Neuronal stem cell (in vitro differentiated cells): ENCODE measurements at places on chromosomes 3 and 15.
A peak's percentile ranks its signal among the peaks of the same experiment; 100 is the strongest.

- no peaks in the 10 kb centered on the region for H3K4me1 ChIP-seq
- no peaks in the 10 kb centered on the region for H3K36me3 ChIP-seq
- H3K4me3 ChIP-seq, result no peak overlapping the region
- no peaks in the 10 kb centered on the region for H3K27me3 ChIP-seq
- no peak overlapping the region for H3K27ac ChIP-seq
Observed at GRCh38 chr3:72515281-72515680, 333.0 kb downstream of the SHQ1 start.

DNA sequence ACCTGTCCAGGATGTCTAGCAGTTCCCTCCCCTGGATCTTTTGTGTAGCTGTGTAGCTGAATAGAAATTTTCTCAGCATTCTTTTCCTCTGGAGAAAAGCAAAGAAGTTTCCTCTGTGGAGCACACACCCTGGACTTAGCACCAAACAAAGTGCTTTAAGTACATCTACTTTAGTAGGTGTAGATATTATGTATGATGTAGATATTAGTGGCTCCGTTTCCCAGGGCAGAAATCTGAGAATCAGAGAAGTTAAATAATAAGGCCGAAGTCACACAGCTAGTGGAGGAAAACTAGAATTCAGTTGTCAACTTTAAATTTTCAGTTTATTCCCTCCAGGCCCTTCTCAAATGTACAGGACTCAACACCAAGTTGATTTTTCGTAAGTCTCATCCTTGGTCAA, 401.7 kb upstream of the NR2F2 start:
- no peak overlapping the region for H3K4me3 ChIP-seq
- peaks cover 5% of the 10 kb centered on the region for H3K4me1 ChIP-seq
- H3K27me3 ChIP-seq, result no peaks in the 10 kb centered on the region

GRCh38 chr3:71310359-71310979, 273.1 kb downstream of the FOXP1 start:
- no peaks in the 10 kb centered on the region for H3K27me3 ChIP-seq
- no peak overlapping the region for H3K4me3 ChIP-seq
- H3K4me1 ChIP-seq, result peaks cover 8% of the 10 kb centered on the region
- no peak overlapping the region for H3K27ac ChIP-seq
- no peak for DNase-seq
- no peaks in the 10 kb centered on the region for H3K36me3 ChIP-seq

GRCh38 chr3:29011966-29012365, 268.9 kb upstream of the RBMS3 start:
- no peak overlapping the region for H3K27ac ChIP-seq
- H3K36me3 ChIP-seq, result no peaks in the 10 kb centered on the region
- DNase-seq, result no peak
- no peak overlapping the region for H3K4me3 ChIP-seq
- H3K4me1 ChIP-seq, result peaks cover 12% of the 10 kb centered on the region

DNA sequence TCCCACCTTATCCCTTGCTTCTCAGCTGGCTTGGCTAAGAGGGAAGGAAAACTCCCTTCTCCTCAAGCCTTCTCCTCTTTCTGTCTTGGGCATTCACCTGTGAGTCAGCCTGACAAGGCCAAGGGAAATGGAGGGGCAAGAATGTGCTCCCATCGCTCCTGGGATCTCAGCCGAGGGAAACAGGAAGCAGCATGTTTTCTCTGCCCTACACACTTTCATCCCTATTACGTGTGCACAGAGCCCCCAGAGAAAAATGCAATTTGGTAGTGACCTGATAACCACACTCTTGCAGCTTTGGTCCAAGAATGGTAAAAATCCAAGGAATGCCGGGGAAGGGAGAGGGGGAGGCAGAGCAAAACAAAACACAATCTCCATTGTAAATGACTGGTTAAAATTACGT, 32.9 kb upstream of the MTMR10 start:
- peaks cover 4% of the 10 kb centered on the region for H3K4me1 ChIP-seq
- H3K36me3 ChIP-seq, result no peaks in the 10 kb centered on the region
- no peaks in the 10 kb centered on the region for H3K27me3 ChIP-seq
- peak overlapping the region; percentile 26 for H3K27ac ChIP-seq
